ENCODE measurements at places on chromosomes 6 and 20.

GRCh38 chr20:50508171-50508755 lies 1.9 kb upstream of the PTPN1 start:
- no peak for DNase-seq

DNA sequence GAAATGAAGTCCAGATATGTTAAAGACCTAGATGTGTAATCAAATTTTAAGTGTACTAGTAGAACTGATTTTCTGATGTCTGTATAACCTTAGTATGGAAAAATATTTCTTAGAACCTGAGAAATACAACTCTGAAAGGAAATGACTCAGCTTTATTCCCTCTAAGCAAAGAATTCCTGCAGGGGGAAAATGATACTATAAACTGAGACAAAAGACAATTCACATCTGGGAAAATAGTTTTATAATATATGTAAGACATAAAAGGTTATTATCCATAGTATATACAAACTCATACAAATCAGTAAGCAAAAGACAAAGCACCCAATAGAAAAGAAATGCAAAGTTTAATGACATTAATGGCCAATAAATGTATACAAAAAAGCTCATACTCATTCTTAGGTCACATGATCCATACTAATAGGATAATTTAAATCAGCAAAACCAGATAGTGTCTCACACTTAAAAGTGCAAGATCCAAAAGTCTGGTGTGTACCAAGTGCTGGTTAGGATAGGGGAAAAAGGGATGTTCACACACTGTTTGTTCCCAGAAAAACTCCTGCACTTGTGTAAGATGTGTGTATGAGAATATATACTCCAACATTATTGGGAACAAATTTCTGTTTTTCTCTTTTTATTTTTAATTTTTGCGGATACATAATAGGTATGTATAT lies 22.6 kb downstream of the RNF217 start:
- no peak for DNase-seq

GRCh38 chr6:145329257-145329656 lies 406.1 kb downstream of the EPM2A start:
- no peak for DNase-seq

DNA sequence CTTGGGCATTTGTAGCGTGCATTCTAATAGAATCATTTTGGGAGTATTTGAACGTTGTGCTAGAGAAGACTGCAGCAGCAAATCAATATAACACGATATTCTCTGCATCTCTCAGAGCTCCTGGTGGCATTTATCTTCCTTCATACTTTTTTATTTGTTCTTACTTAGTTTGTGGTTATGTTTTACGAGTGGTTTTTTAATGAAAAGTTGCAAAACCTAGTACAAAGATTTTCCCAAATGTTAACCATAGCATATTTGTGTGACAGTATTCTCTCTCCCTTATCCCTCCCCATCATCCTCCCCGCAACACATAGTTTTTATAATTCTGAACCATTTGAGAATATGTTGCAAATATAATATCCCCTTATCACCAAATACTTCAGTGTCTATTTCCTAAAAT lies 50.4 kb downstream of the JARID2 start:
- DNase-seq = no peak

DNA sequence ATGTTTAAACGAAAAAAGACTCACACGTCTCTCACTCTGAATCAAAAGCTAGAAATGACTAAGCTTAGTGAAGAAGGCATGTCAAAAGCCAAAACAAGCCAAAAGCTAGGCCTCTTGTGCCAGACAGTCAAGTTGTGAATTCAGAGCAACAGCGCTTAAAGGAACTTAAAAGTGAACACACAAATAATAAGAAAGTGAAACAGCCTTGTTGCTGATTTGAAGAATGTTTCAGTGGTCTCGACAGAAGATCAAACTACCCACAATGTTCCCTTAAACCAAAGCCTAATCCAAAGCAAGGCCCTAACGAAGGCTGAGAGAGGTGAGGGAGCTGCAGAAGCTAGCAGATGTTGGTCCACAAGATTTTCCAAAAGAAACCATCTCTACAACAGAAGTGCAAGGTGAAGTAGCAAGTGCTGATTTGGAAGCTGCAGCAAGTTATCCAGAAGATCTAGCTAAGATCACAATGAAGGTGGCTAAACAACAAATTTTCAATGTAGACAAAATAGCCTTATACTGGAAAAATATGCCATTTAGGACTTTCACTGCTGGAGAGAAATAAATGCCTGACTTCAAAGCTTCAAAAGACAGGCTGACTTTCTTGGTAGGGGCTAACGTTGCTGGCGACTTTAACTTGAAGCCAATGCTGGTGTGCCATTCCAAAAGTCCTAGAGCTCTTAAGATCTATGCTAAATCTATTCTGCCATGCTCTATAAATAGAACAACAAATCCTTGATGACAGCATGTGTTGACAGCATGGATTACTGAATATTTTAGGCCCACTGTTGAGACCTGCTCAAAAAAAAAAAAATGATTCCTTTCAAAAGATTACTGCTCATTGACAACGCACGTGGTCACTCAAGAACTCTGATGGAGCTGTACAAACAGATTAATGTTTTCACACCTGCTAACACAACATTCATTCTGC lies 40.3 kb downstream of the SEC63 start:
- no peak for DNase-seq

- DNase-seq = no peak
Measured at GRCh38 chr6:53358440-53359094, 9.8 kb upstream of the ELOVL5 start.

DNA sequence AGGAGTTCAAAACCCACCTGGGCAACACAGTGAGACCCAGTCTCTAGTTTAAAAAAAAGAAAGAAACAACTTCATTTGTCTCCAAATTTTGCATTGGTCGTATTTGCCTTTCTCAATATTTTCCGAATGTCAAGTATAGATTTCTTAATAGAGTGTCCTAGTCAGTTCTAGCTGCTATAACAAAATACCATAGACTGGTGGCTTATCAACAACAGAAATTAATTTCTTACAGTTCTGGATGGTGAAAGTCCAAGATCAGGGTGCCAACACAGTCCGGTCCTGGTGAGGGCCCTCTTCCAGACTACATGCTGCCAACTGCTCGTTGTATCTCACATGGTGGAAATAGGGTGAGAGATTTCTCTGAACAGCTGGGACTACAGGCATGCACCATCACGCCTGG lies 34.0 kb downstream of the NQO2 start:
- DNase-seq = no peak

- DNase-seq = no peak
Measured at GRCh38 chr6:121925534-121926255, 473.8 kb upstream of the HSF2 start.

DNA sequence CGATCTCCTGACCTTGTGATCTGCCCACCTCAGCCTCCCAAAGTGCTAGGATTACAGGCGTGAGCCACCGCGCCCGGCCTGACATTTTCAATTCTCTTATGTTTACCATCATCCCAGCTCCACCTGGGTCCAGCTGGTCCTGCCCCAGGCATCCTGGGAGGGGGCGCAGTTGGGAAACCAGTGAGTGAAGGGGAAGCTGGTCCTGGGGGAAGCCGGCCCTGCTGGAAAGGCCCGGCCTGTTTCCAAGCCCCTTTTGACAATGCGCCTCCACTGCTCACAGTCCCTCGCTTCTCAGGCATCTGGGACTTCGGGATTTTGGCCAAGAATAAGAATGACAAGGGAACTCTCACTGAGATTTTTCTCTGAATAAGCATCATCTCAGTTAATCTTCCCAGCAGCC lies 14.2 kb downstream of the SLC13A3 start:
- no peak for DNase-seq

GRCh38 chr20:33647603-33648395 lies 14.3 kb upstream of the C20orf144 start:
- no peak for DNase-seq

- DNase-seq = no peak
Measured at GRCh38 chr6:153525998-153526397, 394.9 kb upstream of the RGS17 start.

DNA sequence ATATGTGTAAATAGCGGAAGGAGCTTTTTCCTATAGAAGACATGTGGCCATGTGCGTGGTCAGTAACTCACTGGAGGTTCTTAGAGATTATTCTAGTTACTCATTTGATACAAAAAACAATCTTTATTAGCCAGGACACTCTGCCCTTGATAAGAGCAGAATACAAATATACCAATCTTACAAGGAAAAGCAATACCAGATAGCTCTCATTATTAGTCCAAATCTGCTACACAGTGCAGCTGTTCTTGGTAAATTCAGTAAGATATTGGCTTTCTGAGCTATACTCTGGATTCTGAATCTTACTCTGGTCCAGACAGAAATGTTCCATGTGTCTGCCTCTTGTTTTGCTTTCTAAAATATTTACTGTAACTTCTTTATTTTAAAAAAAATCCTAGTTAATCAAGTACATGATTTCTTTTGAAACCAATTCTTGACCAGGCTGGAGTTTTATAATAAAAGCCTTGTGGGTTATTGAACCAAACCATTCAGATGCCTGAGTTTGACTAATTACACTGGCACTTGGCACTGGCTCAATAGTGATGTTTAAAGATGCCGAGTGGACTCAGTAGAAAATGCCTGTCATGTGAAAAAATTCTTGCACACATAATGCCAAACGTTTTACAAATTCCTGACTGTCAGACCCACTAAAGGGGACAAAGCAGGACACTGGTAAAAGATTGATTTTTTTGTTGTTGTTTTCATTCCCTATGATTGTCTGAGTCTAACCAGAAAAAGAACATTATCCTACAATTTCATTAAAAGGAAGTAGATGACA lies 242.8 kb upstream of the TCF21 start:
- DNase-seq = no peak

DNA sequence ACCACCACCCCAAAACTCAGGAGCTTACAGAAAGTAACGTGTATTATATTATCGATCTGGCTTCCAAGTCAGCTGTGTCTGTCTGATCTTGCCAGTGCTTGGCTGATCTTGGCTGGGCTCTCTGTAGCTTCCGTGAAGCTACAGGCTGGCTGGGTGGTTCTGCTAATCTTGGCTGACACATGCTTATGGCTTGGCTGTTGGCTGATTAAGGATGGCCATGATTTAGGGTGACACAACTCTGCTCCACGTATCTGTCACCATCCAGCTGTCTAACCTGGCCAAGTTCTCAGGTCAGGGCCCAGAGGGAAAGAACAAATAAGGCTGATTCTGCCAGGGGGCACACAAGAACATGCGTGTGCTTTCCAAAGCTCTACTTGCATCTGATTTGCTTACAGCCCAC lies 64.7 kb upstream of the PRL start:
- DNase-seq = no peak

DNA sequence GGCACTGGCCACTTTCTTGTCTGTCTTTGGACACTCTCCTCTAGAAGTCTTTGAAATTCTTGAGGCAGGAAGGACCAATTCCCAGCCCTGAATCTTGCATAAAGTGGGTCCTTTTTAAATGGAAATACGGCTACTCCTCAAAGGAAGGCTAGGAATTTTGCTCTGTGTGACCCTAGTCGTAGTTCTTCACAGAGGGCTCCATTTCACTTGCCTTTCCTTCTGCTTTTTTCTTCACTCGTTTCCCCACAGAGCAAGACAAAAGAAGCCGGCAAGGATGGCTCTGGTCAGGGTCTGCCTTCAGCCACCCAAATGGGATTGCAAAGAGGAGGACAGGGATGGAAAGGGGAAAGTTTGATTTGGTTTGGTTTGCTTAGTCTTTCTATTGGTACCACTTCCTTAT lies 25.8 kb downstream of the HLA-E start:
- DNase-seq = no peak

GRCh38 chr20:1005452-1006027 lies 3.4 kb upstream of the RSPO4 start:
- DNase-seq = peak; percentile 7

DNA sequence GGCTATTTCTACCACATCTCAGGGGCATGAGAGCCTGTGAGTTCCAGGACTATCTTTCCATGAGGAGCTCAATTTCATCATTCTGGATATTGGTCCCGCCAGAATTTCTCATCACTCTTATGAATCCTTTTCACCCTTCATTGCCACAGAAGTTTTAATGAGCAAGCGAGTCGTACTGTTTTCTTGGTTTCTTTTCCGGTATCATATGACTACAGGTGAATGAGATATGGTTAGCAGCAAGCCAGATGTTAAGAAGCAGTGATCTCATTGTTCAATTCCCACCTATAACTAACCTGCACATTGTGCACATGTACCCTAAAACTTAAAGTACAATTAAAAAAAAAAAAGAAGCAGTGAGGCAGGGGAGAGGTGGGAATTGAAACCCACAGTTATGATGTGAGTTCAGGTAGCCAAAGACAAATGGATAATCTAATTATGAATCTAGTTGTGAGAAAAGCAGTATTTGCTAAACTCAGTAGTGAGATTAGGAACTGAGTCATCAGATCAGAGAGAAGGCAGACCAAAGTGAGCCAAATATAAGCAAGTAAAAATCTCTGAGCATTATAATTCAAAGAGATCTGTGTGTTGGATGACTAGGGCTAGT lies 78.0 kb upstream of the ELOVL5 start:
- DNase-seq = no peak
